MCF 10A (cell line): ENCODE measurements at places on chromosomes 13 and 19. TPM values are rescaled to one million over a fixed set of nuclear protein-coding genes. Genes with fewer than 3 reads are reported as not detected.

DNA sequence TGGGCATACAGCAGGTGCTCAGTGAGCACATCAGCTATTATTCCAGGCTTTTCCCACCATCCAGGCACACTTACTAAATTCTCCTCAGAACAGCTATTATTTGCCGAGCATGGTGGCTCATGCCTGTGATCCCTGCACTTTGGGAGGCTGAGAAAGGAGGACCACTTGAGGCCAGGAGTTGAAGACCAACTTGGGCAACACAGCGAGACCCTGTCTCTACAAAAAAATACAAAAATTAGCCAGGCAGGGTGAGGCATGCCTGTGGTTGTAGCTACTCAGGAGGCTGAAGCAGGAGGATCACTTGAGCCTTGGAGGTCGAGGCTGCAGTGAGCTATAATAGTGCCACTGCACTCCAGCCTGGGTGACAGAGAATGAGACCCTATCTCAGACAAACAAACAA, 35.4 kb downstream of the PTPRS start:
- no peak for DNase-seq

- no peak for DNase-seq
Observed at GRCh38 chr19:30358821-30359580, 13.2 kb upstream of the ZNF536 start.

GRCh38 chr19:35171730-35172129, 17.2 kb downstream of the FXYD5 start:
- no peak for DNase-seq

POLR2E gene
- 184 and 201 TPM in 2 replicates for total RNA-seq

KLK15 gene
- not detected in 2 replicates for total RNA-seq
